ENCODE measurements at places on chromosomes 13 and 19.

GRCh38 chr13:73492811-73493210, 434.0 kb downstream of the KLF5 start:
- no peak for DNase-seq

GRCh38 chr19:17778251-17778967, 16.5 kb upstream of the B3GNT3 start:
- DNase-seq: peak; percentile 81

GRCh38 chr19:50358483-50359327, 6.7 kb downstream of the NAPSA start:
- DNase-seq: peak; percentile 90

DNA sequence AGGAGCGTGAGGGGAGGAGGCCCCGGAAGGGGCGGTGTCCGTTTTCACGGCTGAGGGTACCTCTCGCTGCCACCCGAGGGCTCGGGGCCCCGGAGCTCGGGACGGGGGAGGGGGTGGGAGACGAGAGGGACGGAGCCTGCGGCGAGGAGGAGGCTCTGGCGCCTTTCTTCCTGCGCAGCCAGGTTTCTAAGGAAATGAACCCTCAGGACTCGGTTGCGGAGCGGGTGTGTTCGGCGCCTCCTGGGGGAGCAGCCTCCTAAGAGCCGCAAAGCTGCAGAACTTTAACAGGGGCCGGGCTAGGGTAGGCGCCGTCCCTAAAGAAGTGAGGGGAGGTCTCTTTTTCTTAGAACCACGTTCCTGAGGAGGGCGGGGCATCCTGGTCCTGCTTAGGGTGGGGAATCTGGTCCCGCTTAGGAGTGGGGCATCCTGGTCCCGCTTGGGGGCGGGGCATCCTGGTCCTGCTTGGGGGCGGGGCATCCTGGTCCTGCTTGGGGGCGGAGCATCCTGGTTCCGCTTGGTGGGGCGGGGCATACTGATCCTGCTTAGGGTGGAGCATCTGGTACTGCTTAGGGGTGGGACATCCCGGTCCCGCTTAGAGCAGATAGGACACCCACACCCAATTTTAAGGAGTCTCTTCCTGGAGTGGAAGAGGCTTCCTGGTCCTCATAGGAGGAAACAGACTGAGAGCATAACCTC, 6.2 kb downstream of the SYT5 start:
- DNase-seq: peak; percentile 93

DNA sequence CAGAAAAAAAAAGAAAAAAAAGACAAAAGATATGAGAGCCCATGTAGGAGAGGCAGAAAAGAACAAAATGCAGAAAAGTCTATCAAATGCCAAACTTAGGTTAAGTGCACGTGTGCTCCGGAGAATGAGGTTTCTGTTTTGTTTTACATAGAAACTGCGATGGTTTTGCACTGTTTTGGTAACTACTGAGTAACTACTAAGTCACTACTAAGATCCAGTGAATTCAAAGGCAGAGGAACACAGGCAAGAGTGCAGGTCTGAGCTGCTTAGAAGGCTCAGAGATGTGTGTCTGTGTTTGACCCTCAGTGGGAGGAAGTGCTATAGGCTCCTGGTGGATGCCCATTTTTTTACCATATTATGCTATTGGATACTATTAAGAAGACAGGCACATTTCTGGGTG, 299.3 kb downstream of the NDFIP2 start:
- peak; percentile 41 for DNase-seq

DNA sequence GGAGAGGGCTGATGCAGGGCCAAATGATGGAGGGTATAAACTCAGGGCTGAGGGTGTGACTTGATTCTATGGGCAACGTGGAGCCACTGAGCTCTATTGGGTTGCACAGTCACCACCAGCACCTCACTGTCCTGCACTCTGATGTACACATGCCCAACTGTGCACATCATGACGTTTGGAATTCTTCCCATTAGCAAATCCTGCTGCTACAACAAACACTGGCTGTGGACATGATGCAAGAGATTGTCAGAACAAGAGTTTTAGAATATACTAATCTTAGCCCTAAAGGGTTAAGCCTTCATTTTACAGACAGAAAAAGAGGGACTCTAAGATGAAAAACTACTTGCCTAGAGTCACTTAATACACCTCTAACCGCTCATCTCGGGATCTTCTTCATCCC, 2.4 kb upstream of the TTYH1 start:
- DNase-seq: no peak

- DNase-seq: no peak
These were observed 8.6 kb downstream of the RFPL4AL1 start for GRCh38 chr19:55777528-55777927.

DNA sequence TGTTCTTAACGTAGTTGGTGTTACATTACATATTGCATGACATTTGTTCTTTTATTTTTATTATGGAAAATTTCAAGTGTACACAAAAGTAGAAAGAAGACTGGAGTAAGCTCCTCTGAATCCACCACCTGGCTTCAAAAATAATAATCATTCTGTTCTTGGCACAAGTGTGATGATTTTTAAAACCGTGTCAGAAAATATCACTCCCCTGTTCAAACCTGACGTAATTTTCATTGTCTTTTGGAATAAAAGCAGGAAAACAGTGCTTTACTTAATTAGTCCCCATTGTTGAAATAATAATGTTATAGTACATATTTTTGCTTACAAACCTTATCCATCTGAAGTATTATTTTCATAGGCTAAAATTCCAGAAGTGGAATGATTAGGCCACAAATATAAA, 41.3 kb upstream of the SCEL start:
- no peak for DNase-seq

DNA sequence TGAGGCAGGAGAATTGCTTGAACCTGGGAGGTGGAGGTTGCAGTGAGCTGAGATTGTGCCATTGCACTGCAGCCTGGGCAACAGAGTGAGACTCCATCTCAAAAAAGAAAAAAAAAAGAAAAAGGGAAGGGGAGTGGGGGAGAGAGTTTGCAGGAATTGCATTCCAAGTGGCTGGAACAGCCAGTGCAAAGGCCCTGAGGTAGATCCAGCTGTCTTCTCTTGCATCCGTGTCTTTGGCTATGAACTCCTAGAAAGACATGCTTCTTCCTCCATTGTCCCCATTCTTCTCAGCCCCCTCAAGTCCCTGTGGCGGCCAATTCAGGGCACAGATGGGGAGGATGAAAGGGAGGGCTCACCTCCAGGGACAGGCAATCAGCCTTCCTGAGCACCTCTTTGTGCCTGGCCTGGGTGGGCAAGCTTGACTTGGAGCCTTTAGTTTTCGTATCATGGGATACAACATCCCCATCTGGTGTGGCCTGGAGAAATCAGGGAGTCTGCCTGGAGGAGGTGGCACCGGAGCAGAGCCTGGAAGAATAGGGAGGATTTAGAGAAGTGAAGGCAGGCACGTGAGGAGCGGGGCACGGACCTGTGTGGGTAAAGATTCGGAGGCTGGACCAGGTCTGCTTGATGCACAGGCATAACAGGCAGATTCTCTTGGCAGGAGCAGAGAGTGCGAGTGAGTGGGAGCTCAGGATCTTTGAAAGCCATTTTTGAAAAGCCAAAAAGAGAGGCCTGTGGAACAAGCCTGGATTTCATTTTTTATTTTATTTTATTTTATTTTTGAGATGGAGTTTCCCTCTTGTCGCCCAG, 5.0 kb downstream of the ANKRD24 start:
- DNase-seq: no peak

DNA sequence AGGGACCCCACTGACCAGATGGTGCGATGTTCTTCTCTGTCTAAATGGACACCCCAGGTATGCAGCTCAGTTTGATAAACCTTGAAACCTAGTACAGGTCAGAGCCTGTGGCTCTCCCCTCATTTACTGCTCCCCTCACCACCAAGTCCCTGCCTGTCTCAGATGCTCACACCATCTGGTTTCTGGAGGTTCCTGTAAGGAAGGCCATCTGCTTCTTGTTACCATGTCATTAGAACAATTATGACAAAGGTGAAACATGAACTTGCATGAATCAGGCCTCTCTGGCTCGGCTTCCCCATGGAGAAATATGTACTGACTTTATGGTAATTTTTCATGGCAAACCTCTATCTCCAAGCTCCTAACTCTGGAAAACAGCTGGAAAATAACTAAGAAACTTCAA, 965.7 kb downstream of the UQCRFS1 start:
- DNase-seq: no peak

- DNase-seq: no peak
These were observed 3.1 kb downstream of the SLITRK5 start for GRCh38 chr13:87674247-87674738.

DNA sequence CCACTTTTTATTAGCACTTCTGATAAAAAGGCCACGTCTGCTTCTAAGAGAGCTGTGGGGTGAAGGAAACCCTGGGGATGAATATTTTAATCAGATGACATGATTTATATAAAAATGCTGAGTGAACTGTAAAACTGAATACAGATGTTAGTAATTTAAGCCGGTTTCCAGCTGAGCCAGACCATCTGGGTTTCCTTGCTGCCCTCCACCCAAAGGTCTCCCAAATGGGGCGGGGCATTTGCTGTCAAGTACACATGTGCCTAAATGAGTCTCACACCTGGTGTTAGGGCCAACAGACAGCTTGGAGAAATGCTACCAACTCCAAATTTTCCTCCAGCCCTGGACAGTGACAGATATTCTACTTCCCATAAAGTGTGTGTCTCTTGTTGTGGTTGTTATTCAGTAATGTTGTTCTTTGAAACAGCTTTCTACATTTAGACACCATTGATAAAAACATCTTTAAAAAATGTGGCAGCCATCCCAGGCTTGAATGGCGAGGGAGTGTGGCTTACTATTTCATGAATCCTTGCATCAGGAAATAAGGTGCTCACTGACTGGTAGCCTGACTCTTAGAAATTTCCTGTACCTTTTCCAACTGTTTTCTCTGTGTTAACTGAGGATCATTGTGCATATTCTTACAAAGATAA, 350.4 kb downstream of the MTUS2 start:
- no peak for DNase-seq
